ENCODE measurements at places on chromosomes 6 and 20. TPM values are rescaled to one million over a fixed set of nuclear protein-coding genes. Genes with fewer than 3 reads are reported as not detected.

DNA sequence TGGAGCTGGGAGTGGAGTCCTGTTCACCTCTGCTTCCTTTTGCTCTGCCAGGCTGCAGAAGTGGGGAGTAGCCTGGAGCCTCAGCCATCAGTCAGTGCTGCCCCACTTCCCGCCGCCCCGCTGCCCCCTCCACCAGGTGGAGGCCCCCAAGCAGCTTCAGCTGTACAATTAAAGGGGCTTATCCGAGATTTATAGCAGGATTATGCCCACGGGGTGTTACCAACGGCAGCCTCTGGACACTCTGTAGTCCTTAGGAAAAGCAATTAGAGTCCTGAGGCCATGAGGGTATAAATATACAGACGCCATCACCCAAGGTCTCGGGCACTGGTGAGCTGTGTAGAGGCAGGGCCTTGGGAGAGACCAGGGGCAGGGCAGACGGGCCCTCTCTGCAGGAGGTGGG lies 55.4 kb downstream of the GRM4 start:
- DNase-seq = no peak

DNA sequence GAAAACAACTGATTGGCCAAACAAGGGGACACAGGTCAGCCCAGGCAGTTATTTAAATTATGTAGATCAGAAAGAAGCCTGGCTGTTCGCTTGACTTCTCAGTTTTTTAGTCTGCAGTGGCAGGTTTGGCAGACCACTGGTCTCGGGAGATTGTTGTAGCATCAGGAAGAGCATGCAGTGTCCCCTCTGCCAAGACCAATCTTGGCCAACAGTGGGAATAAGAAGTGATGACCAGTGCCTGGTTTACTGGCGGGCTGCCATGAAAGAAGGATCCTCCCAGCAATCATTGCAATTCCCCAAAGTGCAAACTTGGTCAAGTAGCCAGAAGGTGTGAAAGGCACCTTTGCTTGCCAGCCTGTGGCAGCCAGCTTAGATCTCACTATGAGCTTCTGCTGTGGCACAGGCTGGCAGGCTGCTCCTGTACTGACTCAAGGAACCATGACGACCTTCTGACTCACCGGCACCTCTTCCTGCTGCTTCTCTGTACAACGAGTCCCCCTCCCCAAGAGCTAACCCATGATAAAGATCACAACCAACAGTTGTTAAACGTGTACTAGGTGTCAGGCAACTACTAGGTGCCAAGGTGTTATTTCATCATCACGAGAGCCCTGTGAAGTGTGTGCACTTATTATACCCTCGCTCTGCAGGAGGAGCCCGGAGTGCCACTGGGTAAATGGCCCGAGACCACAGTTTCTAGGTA lies 76.8 kb upstream of the DUSP22 start:
- no peak for DNase-seq

GRCh38 chr6:138482816-138483215 lies 16.5 kb downstream of the NHSL1 start:
- no peak for DNase-seq

- no peak for DNase-seq
Measured at GRCh38 chr6:42171813-42172581, 1.2 kb upstream of the GUCA1A start.

GRCh38 chr6:108559884-108560462 lies 744 bp upstream of the FOXO3 start:
- peak; percentile 85 for DNase-seq

GRCh38 chr6:52839124-52840055 lies 1.2 kb downstream of the GSTA5 start:
- DNase-seq = no peak

GRCh38 chr20:61458146-61458746 lies 206.2 kb downstream of the CDH4 start:
- no peak for DNase-seq

The LY6G5C gene
- polyA plus RNA-seq = 5.6 TPM

DNA sequence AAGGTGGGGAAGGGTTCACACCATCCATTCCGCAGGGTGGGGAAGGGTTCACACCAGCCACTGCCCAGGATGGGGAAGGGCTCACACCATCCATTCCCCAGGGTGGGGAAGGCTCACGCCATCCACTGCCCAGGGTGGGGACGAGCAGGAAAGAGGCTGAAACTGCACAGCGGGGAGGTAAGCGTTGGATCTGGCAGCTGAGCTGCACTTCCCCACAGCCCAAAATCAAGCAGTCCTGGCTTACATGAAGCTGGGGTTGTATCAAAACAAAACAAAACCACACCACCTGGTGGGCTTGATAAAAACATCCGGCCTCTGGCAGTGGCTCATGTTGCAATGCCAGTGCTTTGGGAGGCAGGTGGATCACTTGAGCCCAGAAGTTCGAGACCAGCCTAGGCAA lies 268.5 kb downstream of the TAF4 start:
- no peak for DNase-seq

DNA sequence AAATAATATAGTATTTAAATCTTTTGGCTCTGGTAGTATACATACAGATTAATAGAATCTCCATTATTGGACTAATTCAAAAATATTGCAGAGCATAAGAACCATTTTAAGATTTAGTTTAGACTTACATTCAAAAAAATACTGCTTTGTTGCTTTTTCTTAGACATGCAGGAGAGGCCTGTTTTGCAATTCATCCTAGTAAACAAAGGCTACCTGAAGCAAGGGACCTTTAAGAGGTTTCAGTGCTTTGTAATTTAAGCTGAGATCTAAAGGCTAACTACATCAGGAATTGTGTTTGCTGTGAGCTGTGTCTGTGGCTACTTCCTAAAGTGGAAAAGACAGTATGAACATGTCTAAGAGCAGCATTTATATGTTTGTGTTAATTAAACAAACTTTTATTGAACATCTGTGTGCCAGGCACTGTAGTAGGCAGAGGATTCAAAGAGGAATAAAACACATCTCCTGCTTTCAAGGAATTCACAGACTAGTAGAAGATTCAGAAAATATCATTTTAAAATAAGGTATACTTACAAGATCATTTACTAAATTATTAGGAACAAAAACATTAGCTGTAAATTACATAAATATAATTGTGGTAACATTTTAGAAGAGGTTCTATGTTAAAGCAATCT lies 29.1 kb upstream of the CALHM6 start:
- no peak for DNase-seq

- no peak for DNase-seq
Measured at GRCh38 chr6:3235486-3235885, 8.0 kb upstream of the TUBB2B start.

DNA sequence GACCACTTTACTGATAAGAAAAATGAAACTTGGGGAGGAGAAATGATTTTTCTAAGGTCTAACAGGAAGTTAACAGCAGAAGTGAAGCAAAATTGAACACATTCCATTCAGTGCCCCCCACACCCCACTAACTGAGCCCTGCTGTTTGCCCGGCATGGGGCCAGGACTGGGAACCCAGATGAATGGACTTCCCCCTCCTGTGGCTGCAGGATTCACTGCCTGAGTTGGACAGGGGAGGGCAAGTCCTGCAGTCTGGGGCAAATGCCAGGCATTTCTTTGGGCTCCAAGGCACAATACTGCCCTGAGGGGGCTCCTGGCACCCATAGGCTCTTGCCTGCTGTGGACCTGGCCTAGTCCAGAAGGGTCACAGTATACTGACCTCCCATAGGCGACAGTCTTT lies 28.3 kb downstream of the FYN start:
- DNase-seq = no peak

GRCh38 chr20:310645-311044 lies 13.3 kb downstream of the ZCCHC3 start:
- DNase-seq = no peak

The PHACTR1 gene
- 10.9 TPM for polyA plus RNA-seq

DNA sequence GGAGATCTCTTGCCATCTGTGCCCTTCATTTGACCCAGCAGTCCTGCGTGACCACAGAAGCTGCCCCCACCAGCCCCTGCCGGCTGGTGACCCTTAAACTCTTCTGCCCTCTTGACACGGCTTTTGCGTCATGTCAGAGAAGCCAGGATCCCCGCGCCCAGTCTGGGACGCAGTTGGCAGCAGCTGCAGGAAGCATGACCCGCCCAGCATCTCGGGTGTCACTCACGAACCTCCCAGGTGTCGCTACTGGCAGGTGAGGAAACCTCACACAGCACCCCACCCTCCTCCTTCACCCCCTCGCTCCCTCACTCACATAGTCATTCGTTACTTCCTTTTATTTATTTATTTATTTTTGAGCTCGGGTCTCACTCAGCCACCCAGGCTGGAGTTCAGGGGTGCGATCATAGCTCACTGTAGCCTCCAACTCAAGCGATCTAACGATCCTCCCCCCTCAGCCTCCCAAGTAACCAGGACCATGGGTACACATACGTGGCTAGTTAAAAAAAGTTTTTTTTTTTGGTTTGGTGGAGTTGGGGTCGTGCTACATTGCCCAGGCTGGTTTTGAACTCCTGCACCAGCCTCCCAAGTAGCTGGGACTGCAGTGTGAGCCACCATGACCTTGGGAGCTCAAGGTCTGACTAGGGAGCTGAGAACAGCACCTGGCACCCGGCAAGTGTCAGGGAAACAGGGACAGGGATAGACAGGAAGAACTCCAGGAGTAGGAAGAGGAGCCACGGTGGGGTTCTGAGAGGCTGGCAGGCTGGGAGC lies 14.1 kb upstream of the SPDEF start:
- DNase-seq = no peak

All from left renal cortex interstitium (tissue), 4 donors.